ENCODE measurements at places on chromosomes 1 and 21.

- DNase-seq: no peak
Measured at GRCh38 chr1:243454328-243454997, 198.6 kb downstream of the SDCCAG8 start.

- DNase-seq: no peak
Measured at GRCh38 chr1:26529405-26529654, 231 bp upstream of the RPS6KA1 start.

DNA sequence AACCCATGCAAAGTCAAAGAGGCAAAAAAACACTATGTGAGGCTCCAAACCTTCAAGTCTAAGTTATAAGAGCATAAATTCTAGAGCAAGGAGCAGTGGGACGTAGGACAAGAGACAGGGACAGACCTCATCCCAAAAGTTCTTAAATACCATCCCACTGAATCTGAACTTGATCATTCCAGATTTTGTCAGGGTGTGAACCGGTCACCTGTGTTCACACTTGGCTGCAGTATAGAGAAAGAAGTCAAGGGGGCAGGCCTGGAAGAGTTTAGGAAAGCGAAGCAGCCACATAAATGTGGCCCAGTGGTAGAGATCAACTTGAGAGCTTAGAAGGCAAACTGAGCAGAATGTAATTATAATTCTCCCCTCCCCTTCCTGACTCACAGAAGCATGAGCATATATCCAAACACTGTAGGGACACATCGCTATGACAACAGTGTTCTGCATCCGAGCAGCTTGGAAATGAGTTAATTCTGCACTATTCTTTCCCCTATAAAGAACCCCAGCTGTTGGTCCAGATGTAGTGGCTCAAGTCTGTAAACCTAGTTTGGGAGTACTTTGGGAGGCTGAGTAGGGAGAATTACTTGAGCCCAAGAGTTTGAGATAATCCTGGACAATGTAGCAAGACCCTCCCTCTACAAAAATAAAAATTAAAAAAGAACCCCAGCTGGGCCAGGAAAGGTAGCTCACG, 2.7 kb downstream of the AKR7A2 start:
- no peak for DNase-seq

DNA sequence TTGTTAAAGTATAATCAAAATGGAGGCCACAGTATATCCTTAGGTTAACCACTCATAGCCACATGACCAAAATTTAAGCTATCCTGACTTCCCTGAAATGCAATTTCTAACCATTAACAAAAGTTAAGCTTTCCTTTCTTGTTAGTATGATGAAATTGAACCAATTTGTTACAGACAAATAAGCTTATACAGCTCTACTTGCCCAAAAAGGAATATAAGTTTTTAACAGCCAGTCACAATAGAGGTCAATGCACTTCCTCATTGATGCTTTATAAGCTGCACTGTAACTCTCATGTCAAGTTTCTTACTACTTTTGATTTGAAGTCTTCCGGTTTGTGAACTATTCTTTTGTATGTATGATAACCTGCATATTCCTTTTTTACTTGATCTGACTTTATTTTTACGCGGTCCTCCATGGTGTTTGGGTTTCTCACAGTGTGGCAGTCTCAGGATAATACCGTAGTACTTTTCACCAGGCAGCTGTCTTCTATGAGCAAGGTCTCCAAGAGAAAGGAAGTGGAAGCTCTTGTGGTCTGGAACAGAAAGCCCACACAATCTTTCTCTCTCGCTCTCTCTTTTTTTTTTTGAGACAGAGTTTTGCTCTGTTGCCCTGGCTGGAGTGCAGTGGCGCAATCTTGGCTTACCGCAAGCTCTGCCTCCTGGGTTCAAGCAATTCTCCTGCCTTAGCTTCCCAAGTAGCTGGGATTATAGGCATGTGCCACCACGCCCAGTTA, 331.6 kb downstream of the SRGAP2C start:
- peak; percentile 7 for DNase-seq

DNA sequence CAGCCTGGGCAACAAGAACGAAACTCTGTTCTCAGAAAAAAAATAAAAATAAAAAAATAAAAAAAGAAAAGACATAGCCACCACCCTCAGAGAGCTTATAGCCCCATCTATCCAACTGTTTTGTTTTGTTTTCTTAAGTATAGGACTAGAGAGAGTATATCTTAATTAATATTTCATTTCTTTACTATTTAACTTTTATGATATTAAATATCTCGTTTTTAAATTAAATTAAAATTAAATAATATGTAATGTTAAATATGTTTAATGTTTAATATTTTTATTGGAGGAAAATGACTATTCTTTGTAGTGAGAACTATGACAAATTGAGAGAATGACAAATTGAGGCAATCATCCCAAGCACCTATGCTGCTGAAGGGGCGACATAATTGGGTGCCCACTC, 33.1 kb upstream of the YTHDF2 start:
- no peak for DNase-seq

DNA sequence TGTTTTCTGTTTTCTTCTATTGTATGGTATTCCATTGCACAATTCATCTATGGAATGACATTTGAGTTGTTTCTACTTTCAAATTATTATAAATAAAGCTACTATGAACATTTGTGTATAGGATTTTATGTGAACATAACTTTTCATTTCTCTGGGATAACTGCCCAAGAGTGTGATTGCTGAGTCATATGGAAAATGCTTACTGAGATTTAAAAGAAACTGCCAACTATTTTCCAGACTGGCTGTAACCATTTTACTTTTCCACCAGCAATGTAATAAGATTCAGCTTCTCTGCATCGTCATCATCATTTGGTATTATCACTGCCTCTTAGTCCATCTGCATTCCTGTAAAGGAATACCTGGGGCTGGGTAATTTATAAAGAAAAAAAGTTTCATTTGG, 779.6 kb upstream of the PRMT6 start:
- DNase-seq: no peak

- DNase-seq: no peak
Measured at GRCh38 chr1:8047112-8047511, 21.0 kb upstream of the ERRFI1 start.

GRCh38 chr1:35266306-35266705, 2.2 kb upstream of the ZMYM4 start:
- no peak for DNase-seq

- no peak for DNase-seq
Measured at GRCh38 chr21:44370027-44370735, 16.8 kb downstream of the TRPM2 start.

GRCh38 chr1:180581635-180582039, 22.9 kb downstream of the OVAAL start:
- DNase-seq: no peak

- DNase-seq: no peak
Measured at GRCh38 chr1:232140419-232141166, 489.3 kb downstream of the SIPA1L2 start.

GRCh38 chr1:177211231-177211630, 40.5 kb downstream of the BRINP2 start:
- no peak for DNase-seq

DNA sequence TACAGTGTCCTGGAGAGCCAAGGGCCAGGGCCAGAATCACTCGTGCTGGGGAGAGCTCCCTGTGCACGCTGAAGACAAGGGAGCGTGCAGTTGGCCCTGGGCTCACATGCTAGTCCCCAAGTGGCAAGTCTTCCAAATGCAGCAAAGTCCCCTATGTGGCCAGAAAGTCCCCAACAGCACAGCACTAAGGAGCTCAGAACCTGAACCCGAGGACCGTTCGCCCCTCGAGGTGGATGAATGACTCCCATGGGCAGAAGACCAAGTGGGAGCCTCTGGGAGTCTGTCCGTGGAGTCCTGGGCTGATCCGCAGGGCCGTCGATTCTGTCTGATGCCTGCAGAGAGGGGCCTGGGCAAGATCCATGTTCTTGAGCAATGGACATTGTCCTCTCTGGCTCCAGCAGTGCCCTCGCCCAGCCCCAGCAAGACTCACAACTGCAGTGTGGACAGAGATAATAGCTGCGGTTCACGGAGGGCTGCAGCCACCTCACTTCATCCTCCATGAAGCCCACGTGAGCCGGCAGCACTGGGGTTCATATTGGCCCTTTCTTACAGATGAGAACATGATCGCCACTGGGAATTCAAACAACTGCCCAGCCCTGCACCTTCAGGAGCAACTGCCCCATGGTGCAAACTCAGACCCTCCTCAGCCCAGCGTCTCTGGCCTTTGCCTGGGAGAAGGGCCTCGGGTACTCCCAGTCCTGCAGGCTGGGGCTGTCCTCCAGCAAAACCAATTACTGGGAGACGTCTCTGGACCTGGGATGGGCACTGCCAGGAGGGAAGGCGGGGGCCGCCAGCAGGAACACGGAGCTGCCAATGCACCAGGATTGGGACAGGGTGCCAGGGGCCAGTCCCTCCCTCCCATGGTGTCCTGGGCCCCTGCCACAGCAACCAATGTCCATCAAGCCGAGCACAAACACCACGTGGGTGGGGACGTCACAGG, 243.7 kb downstream of the NPHP4 start:
- DNase-seq: no peak
